NCI-H1930 (cell line): ENCODE measurements at places on chromosomes 3 and 15.

GRCh38 chr3:101803173-101803782, 24.3 kb downstream of the NXPE3 start:
- DNase-seq = peak; percentile 25

- no peak for DNase-seq
Observed at GRCh38 chr3:55879901-55880331, 392.8 kb upstream of the WNT5A start.

DNA sequence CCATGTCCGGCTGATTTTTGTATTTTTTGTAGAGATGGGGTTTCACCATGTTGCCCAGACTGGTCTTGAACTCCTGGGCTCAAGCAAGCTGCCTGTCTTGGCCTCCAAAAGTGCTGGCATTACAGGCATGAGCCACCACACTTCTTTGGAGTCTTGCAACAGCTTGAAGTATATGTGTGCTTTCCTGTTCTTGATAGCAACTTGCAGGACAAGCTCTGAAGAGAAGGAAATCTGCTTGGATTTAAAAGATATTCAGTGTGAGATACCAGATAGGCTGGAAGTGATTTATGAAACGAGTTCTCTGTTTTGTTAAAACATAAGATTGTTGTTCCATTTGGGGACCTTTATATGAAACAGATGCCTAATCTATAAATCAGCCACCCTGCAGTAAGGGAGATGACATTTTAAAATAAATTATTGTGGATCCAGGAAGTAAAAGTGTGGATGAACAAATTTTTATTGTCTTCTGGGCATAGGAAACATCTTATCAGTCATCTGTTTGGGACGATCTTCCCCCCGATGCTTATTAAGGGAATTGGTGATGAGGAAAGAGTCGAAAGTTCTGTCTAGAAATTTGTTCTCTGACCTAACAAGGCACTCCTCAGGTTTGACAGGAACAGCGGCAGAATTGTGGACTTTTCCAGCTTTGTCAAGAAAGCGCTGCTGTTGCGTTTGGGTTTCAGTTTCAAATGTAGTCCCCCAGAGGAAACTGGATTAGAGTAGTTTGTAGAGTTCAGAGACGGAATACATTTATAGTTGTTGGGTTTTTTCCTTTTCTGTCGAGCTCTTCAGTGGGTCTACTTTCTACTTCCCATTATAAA, 53.7 kb upstream of the MAGI1 start:
- no peak for DNase-seq

- no peak for DNase-seq
Observed at GRCh38 chr3:107816107-107816506, 274.7 kb downstream of the CD47 start.

- DNase-seq = no peak
Observed at GRCh38 chr15:35686347-35686746, 140.4 kb upstream of the DPH6 start.

DNA sequence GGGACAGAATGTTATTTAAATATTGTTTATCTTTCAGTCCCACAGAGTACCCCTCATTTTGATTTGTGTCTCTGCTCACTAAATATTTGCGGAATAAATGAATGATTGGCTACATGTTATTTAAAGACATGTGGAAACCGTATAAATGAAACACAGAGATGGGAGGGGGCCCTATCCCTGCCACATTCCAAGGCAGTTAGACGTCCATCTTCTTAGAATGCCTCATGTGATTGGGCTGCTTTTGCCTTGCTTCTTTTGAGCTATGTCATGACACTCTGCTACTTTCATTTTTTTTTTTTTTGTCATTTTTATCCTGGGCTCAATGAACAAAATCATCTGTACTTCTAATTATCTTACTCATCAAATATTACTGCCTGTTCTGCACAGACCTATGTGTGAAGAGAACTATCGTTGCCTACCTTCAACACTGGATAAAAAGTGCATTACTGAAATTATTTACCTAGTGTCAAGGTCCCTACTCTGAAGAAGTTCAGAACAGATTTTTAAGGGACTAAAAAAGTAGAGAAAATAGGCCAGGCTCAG, 83.9 kb upstream of the FAM98B start:
- DNase-seq = no peak

DNA sequence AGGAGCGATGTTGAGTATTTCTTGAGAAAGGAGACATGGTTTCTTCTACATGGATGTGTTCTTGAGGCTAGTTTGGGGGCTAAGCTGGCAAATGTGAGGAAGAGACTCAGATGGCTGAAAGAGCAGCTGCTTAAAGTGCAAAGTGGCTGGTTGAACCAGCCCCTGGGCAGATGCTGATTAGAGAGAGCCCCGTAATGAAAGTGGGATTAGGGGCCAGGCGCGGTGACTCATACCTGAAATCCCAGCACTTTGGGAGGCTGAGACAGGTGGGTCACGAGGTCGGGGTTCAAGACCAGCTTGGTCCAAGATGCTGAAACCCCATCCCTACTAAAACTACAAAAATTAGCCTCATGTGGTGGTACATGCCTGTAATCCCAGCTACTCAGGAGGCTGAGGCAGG, 75.0 kb upstream of the GCNT3 start:
- no peak for DNase-seq
